ENCODE measurements at places on chromosomes 2 and 18.

DNA sequence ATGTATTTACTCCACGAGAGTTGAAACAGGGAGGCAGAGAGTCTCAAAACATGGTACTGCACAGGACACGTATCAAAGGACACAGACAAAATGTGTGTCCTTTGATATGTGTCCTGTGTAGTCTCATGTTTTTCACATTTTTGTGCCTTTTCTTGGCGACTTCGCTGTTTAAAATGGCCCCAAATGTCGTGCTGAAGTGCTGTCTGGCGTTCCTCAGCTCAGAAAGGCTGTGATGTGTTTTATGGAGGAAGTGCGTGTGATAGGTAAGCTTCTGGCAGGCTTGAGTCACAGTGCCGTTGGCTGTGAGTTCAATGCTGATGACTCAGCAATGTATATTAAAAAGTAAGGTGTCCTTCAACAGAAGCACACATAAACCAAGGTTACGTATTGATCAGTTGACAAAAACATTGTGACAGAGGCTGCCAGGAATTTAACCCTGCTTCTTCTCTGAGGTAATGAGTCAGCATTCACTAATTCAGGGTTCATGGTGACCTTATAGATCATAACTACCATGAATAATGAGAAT is 78.2 kb downstream of the DYSF start:
- no peak for DNase-seq
- no peaks in the 10 kb centered on the region for H3K27me3 ChIP-seq
- H3K4me3 ChIP-seq: no peak overlapping the region
- no peaks in the 10 kb centered on the region for H3K4me1 ChIP-seq
- no peak overlapping the region for H3K27ac ChIP-seq

DNA sequence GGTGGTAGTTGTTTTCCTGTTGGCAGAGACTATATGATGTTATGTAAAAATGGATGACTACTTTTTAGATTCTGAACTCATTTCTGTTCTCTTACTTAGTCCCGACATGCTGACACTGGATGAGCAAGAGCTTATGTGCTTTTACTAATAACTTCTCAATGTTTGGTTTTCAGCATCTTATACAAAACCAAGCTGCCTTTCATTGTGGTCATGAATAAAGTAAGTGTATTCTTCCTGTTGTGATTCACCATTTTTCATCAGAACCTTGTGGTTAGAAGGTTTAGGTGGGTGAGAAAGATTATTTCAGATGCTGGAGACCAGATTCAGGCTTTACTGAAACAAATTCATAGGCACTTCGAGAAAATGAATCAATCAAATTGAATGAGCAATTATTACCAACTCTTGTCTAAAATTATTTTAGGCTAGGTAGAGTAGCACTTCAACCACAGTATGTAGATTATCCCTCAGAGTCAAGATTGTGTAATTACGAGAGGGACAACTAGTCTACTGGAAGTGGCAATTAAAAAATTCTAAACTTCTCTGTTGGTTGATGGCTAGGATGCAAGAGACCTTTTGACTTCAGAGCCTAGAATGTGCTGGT is 9.3 kb downstream of the GPN1 start:
- no peaks in the 10 kb centered on the region for H3K36me3 ChIP-seq
- H3K27me3 ChIP-seq: no peaks in the 10 kb centered on the region
- no peak for DNase-seq
- no peak overlapping the region for H3K27ac ChIP-seq

GRCh38 chr2:206086716-206087350 is 859 bp upstream of the INO80D start:
- H3K27ac ChIP-seq: peak overlapping the region; percentile 99
- H3K4me1 ChIP-seq: peaks cover 17% of the 10 kb centered on the region
- H3K27me3 ChIP-seq: no peaks in the 10 kb centered on the region
- DNase-seq: no peak
- H3K4me3 ChIP-seq: peak overlapping the region; percentile 81

- no peaks in the 10 kb centered on the region for H3K36me3 ChIP-seq
- H3K27me3 ChIP-seq: no peaks in the 10 kb centered on the region
- H3K4me1 ChIP-seq: no peaks in the 10 kb centered on the region
- H3K4me3 ChIP-seq: peak overlapping the region; percentile 27
- H3K27ac ChIP-seq: peak overlapping the region; percentile 97
Measured at GRCh38 chr18:12278741-12279682, 24.9 kb downstream of the CIDEA start.

- no peaks in the 10 kb centered on the region for H3K27me3 ChIP-seq
- no peak overlapping the region for H3K27ac ChIP-seq
- H3K36me3 ChIP-seq: no peaks in the 10 kb centered on the region
- no peak overlapping the region for H3K4me3 ChIP-seq
Measured at GRCh38 chr2:200329798-200330197, 23.3 kb downstream of the SPATS2L start.

DNA sequence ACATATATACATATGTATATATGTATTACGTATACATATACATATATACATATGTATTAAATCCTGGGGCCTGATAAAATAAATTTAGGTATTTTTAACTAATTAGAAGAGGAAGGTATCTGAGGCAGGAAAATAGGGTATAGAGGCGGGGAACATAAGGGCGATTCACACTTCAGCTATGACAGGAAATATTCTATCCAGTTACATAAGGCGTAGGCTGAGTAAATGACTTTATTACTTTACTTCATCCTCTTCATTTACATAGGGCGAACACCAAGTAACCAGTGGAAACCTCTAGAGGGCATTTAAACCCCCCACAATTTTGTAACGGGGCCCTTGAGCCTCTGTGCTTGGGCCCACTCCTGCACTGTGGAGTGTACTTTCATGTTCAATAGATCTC is 167.5 kb downstream of the SOCS6 start:
- H3K4me3 ChIP-seq: no peak overlapping the region
- H3K27ac ChIP-seq: no peak overlapping the region
- no peaks in the 10 kb centered on the region for H3K36me3 ChIP-seq

GRCh38 chr18:61335684-61336555 is 2.7 kb downstream of the CDH20 start:
- DNase-seq: no peak
- H3K4me3 ChIP-seq: no peak overlapping the region

GRCh38 chr2:240586919-240587800 is 626 bp downstream of the CAPN10 start:
- peak; percentile 33 for DNase-seq
- peaks cover 26% of the 10 kb centered on the region for H3K4me1 ChIP-seq
- peak overlapping the region; percentile 36 for H3K27ac ChIP-seq
- H3K4me3 ChIP-seq: peak overlapping the region; percentile 85
- no peaks in the 10 kb centered on the region for H3K27me3 ChIP-seq
- H3K36me3 ChIP-seq: no peaks in the 10 kb centered on the region

DNA sequence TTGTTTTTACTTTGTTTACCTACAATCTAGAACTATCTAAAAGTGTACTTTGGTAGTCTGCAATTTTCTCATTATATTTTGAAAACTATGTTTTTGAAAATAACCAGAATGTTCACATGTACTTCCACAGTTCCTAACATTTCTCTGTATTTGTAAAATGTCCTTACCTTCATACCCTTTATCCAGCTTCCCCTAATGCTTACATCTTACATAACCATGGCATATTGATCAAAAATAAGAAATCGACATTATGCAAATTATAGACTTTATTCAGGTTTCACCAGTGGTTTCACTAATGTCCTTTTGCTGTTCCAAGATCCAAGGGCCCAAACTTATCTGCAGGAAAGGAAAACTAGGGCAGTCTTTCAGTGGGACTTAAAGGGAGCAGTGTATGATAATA is 114.1 kb downstream of the PLEKHM3 start:
- no peaks in the 10 kb centered on the region for H3K4me1 ChIP-seq
- H3K36me3 ChIP-seq: no peaks in the 10 kb centered on the region
- H3K4me3 ChIP-seq: no peak overlapping the region
- H3K27me3 ChIP-seq: no peaks in the 10 kb centered on the region
- no peak for DNase-seq

DNA sequence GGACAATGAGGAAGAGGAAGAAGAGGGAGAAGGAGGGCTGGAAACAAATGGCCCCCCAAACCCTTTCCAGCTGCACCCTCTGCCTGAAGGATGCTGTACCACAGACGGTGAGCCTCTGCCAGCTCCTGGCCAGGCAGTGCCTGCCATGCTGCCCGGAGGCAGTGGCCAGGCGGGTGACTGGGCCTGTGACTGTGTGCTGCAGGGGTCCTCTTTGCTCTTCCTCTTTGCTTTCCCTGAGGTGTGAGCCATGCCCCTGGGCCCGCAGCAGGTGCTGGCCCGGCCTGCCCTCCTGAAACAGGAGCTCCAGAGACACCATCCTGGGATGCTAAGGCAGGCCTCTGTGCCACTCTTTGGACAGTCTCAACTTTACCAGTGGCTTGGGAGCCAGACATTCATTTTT is 28.6 kb downstream of the GREB1 start:
- H3K4me3 ChIP-seq: no peak overlapping the region
- DNase-seq: no peak
- H3K4me1 ChIP-seq: peaks cover 10% of the 10 kb centered on the region
- peak overlapping the region; percentile 45 for H3K27ac ChIP-seq
- no peaks in the 10 kb centered on the region for H3K27me3 ChIP-seq
- no peaks in the 10 kb centered on the region for H3K36me3 ChIP-seq

GRCh38 chr18:76894566-76895346 is 72.4 kb downstream of the ZNF236 start:
- H3K27me3 ChIP-seq: no peaks in the 10 kb centered on the region
- peaks cover 4% of the 10 kb centered on the region for H3K36me3 ChIP-seq
- no peak overlapping the region for H3K4me3 ChIP-seq
- H3K27ac ChIP-seq: no peak overlapping the region
- no peaks in the 10 kb centered on the region for H3K4me1 ChIP-seq

DNA sequence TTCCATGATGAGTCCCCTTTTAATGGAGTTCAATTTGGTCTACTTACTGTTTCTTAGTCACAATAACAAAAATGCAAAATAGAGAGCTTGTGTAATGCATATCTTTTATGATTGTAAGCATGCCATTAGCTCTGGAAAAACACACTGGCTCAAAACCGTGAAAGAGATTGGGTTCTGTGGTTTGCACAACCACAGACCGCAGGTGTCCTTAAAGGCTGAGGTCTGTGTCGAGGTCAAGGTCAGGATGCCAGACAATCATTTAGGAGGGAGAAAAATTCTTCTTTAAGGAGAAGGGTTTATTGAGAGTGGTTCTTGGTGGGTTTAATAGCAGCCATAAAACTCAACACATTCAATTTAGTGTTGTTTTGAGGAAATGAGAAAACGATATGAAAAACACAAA is 487.2 kb downstream of the GALR1 start:
- H3K27ac ChIP-seq: no peak overlapping the region
- H3K4me1 ChIP-seq: no peaks in the 10 kb centered on the region
- H3K27me3 ChIP-seq: no peaks in the 10 kb centered on the region
- no peaks in the 10 kb centered on the region for H3K36me3 ChIP-seq
- H3K4me3 ChIP-seq: no peak overlapping the region

- H3K4me3 ChIP-seq: no peak overlapping the region
- no peaks in the 10 kb centered on the region for H3K36me3 ChIP-seq
- DNase-seq: peak; percentile 41
- no peaks in the 10 kb centered on the region for H3K27me3 ChIP-seq
Measured at GRCh38 chr2:239910851-239911640, 114.1 kb downstream of the NDUFA10 start.

GRCh38 chr2:104577143-104577542 is 276.8 kb upstream of the POU3F3 start:
- H3K4me1 ChIP-seq: no peaks in the 10 kb centered on the region
- no peaks in the 10 kb centered on the region for H3K27me3 ChIP-seq
- H3K27ac ChIP-seq: no peak overlapping the region
- no peak overlapping the region for H3K4me3 ChIP-seq

DNA sequence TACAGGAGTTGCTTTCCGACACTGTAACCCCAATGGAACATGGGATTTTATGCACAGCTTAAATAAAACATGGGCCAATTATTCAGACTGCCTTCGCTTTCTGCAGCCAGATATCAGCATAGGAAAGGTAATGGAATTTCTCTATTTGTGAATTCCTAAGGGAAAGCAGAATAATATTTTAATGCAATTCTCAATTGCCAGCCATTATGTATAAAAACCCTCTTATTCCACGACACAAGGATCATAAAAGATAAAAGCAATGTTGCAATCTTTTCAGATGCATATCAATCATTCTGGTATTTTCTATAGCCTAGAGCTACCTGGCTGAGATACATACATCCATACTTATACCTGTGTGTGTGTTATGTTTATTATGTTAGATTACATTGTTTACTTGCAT is 31.2 kb downstream of the PTH2R start:
- H3K4me1 ChIP-seq: no peaks in the 10 kb centered on the region
- H3K27ac ChIP-seq: no peak overlapping the region
- no peak overlapping the region for H3K4me3 ChIP-seq
- no peaks in the 10 kb centered on the region for H3K36me3 ChIP-seq
- no peaks in the 10 kb centered on the region for H3K27me3 ChIP-seq
- DNase-seq: no peak

- no peaks in the 10 kb centered on the region for H3K27me3 ChIP-seq
- no peaks in the 10 kb centered on the region for H3K4me1 ChIP-seq
- no peak for DNase-seq
- H3K27ac ChIP-seq: no peak overlapping the region
- H3K4me3 ChIP-seq: no peak overlapping the region
Measured at GRCh38 chr18:69747388-69747787, 200.3 kb downstream of the CD226 start.

DNA sequence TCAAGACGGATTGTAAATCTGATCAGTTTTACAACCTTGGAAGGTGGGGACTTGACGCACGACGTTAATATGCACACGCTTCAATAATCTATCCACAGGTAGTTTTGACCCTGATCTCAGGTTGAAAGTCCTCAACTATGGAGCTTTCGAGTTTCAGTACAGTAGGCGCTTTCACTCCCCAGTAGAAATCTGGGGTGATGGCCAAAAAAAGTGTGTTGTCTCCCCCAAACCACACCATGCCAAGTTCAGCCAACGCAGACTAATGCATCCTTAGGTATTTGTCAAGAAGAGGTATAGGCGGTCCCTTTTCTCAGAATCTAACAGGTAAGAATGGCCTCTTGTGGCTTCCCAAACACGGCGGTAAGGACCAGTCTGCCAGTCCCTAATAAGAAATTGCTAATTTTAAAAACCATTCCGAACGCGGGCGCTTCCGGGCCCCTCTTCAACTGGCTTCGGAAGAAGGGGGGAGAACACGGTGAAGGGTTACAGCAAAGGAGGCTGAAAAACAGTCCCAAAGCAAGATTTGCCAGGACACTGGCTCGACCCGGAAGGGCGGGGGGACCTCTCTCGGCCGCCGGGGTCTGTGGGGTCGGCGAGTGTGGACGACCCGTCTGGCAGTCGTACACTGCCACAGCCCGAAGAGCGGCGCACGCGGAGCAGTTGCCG is 659 bp downstream of the FAM210A start:
- H3K27ac ChIP-seq: peak overlapping the region; percentile 93
- no peaks in the 10 kb centered on the region for H3K27me3 ChIP-seq
- DNase-seq: peak; percentile 26
- H3K4me3 ChIP-seq: peak overlapping the region; percentile 73
- H3K4me1 ChIP-seq: peaks cover 25% of the 10 kb centered on the region

DNA sequence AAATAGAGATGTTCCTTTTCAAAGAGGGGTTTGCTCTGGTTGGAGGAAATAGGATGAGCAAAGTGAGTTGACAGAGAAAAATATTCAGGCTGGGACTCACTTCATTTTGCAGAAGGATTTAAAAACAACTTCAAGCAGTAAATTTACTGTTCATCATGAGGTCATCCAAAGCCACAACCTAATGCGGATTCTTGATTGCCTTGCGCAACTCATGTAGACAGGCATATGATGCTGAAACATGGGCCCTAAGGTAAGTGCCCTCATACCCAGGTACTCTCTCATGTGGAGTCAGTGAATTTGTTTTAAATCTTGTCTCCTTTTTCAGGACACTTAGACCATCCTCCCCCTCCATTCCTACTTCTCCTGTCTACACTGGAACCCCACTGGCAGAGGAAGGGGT is 51.9 kb upstream of the LYPD1 start:
- no peak overlapping the region for H3K4me3 ChIP-seq
- H3K27ac ChIP-seq: no peak overlapping the region
- no peaks in the 10 kb centered on the region for H3K36me3 ChIP-seq
- no peaks in the 10 kb centered on the region for H3K4me1 ChIP-seq
- no peaks in the 10 kb centered on the region for H3K27me3 ChIP-seq

Measured in testis (tissue), 5 donors.